ENCODE measurements at places on chromosomes 6 and 20. TPM values are rescaled to one million over a fixed set of nuclear protein-coding genes. Genes with fewer than 3 reads are reported as not detected.

Gene EGFL8
- total RNA-seq: 27.1 TPM

Gene ETV7
- total RNA-seq: 1.7 TPM

Gene LIME1
- total RNA-seq: 6.3 TPM

Gene RIMS4
- total RNA-seq: 3.6 TPM

Gene KCNK5
- 10.1 TPM for total RNA-seq

Gene TMC2
- not detected for total RNA-seq

Gene ANKRD66
- total RNA-seq: 0.34 TPM

Gene ANGPT4
- total RNA-seq: not detected

Gene PRKN
- total RNA-seq: 6.2 TPM

Gene VIP
- total RNA-seq: not detected

Gene SYNDIG1
- total RNA-seq: 4.1 TPM

Gene OVOL2
- total RNA-seq: 17.5 TPM

GRCh38 chr6:124470803-124471202, 491.4 kb upstream of the RNF217 start:
- DNase-seq: no peak

DNA sequence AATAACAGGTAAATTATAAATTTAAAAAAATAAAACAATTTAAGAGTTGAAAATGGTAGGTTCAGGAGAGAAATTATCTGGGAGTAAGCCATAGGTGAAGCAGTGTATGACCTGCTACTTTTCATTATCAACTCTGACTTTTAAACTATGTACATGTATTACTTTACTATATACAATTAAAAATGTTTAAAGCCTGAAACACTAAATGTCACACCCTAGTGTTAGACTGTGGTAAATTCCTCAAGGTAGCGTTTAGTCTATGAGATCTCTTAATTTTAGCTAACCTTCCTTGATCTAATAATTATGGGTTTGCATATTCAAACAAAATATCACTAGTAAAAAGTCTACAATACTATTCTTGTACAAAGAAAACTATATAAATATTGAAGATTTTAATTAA, 22.3 kb upstream of the TBC1D32 start:
- no peak for DNase-seq

- DNase-seq: no peak
Measured at GRCh38 chr6:117352466-117353081, 73.2 kb downstream of the ROS1 start.

GRCh38 chr6:148980234-148980633, 233.4 kb downstream of the UST start:
- no peak for DNase-seq

DNA sequence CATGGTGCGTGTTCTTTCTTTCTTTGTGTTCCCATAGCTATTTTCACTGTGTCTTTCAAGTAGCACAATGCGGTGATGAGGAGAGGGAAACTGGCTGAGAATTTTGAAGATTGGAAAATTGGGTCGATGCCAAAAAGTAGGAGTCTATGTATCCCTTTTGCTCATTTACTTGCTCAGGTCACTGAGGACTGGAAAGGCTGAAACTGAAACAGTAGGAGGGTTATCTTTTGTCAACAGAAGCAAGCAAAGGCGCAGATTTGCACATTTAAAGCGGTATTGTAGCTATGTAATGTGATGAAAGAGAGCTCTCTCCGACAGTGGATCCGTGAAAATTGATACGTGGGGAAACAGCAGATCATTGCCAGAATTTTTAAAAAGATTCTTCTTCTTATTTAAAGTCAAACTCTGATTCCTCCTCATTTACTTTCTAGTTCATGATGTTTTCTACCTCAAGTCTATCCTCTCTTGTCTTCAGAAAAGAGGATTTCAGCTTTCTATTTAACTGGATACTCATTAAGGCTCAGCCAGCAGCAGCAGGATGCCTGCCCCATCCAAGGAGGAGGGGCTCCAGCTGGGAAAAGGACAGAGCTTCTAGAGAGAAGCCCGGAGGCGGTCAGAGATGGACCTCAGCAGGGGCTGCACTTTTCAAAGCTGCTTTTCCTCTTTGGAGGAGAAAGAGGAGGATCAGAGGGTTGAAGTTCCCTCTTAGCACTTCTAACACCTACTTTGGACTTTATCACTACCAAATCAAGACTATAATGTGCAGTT, 15.9 kb upstream of the FYN start:
- no peak for DNase-seq

- no peak for DNase-seq
Measured at GRCh38 chr20:45985573-45985972, 13.6 kb upstream of the ZNF335 start.

DNA sequence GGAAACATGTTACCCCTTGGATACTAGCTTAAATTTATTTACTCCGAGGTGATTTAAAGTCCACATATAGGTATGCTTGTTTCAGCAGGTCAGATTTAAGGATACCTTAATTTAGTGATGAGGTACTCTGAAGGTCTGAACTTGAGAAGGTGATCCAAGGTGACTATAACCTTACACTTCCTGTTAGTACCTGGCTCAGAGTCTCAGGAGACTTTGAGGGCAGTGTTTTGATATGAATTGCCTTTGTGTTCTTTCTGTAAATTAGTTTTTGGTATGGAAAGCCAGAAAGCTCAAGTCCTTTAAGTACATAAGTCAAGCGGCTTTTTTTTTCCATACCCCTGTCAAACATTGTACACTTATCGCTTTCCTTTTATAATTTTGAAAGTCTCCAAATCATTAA, 489.0 kb downstream of the CDKAL1 start:
- DNase-seq: no peak

DNA sequence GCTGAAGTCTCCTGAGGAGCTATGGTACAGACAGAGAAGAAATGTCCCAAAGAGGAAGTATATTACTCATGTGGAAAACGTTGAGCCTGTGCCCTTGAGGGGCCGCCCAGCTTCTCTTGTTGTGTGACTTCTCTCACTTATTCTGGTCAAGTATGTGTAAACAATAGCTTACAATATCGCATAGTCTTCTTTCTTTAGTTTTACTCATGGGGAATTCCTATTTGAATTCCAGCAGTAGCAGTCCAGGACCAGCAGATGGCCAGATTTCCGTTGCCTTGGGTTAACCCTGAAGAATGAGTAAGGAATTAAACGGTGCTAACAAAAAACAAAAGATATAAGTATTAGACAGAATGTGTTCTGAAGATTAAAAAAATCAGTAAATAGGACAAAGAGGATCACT, 522.0 kb upstream of the GJE1 start:
- DNase-seq: no peak

DNA sequence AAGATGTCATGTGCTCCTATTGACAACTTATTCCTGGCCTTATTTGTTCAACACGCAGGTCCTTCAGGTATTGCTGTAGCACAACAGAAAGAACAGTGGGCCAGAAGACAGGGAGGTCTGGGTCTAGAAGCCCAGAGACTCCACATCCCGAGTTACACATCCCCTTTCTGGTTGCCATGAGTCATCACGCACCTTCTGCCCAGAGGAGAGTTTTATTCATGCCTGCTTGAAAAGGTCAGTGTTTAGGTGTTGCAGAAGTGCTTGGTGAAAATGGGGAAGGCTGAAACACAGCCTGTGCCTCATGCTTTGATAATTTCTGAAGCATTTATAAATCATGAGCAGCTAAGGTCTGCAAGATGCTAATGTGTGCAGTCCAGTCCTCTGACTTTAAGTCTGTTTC, 256.4 kb downstream of the GMPR start:
- no peak for DNase-seq

DNA sequence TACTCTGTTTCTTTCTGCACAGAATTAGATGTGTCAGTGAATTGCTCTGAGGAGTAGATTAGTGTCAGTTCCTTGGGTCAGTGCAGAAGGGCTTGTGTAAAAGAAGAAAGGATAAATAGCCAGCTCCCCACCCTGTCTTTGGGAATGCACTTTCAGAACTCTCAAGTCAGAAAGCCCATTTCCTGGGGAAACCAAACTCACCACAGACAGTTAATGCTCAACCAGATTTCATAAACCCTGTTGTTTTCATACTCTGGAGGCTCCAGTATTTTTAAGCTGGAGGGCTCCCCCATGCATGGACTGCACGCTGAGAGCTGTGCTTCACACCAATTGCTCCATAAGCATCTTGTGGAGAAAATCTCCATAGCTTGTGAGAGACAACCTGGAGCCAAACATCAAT, 449.7 kb downstream of the CDH26 start:
- no peak for DNase-seq

DNA sequence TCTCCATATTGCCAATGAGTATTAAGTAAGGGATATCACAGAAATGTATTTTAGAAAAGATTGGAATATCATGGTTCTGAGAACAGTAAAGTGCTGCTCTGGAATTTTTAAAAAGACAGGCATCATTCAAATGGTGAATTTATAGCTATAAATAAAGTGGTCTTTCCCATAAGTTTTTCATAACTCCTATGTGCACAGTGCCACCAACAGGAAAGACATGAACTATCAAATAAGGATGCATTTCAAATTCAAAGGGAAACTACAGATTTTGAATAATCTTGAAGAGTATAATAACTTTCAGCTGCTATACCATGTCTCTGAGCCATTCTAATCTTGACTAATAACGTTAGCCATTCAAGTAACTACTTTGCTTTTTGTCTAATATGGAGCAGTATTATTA, 456.8 kb upstream of the GJE1 start:
- no peak for DNase-seq

DNA sequence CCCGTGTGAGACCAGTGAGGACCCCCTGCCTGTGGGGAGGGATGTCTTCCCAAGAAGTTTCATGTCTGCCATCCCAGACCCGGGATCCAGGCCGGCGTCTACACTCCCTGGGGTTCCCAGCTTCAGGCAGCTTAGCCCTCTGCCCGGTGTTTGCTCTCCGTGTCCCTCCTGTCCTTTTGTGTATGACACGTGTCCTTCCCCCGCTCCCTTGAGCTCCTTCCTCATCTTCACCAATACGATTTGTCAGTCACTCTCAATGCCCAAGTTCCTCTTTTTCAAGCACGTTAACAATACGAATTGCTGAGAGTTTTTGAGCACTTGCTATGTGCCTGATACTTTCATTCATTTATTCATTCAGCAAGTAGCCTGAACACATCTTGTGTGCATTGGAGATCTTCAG, 115.6 kb upstream of the PTPN1 start:
- no peak for DNase-seq

- DNase-seq: no peak
Measured at GRCh38 chr20:431012-431904, 23.2 kb downstream of the RBCK1 start.

DNA sequence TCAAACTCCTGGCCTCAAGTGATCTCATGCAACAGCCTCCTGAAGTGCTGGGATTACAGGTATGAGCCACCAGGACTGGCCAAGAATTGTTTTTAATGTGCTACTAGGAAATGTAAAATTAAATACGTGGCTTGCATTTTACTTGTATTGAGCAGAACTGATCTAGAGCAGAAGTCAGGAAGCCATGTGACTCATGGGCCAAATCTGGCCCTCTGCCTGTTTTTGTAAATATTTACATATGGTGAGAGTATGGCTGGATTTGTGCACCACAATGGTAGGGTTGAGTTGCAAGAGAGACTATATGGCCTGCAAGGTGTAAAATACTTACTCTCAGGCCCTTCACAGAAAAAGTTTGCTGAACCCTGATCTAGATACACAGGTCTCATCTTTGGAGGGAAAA, 75.8 kb downstream of the LAMP5 start:
- no peak for DNase-seq

DNA sequence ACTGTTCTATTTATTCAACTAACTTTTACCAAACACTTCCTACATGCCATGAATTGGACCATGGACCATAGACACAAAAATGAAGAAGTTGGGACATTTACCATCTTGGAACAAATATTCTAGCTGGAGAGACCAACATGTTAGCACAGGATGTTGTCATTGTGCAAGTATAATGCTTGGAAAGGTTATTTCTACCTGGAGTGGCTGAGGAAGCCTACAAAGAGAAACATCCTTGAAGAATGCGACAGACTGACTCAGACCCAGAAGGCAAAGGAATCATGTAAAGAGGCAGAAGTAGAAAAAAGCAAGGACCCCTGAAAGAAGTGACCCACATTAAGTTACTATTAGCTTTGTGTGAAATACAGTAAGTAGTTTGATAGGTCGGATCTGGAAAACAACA, 180.9 kb downstream of the SOD2 start:
- no peak for DNase-seq

GRCh38 chr6:50722829-50723554, 9.7 kb downstream of the TFAP2D start:
- DNase-seq: no peak

GRCh38 chr6:72271531-72271930, 350.3 kb upstream of the KCNQ5 start:
- no peak for DNase-seq

DNA sequence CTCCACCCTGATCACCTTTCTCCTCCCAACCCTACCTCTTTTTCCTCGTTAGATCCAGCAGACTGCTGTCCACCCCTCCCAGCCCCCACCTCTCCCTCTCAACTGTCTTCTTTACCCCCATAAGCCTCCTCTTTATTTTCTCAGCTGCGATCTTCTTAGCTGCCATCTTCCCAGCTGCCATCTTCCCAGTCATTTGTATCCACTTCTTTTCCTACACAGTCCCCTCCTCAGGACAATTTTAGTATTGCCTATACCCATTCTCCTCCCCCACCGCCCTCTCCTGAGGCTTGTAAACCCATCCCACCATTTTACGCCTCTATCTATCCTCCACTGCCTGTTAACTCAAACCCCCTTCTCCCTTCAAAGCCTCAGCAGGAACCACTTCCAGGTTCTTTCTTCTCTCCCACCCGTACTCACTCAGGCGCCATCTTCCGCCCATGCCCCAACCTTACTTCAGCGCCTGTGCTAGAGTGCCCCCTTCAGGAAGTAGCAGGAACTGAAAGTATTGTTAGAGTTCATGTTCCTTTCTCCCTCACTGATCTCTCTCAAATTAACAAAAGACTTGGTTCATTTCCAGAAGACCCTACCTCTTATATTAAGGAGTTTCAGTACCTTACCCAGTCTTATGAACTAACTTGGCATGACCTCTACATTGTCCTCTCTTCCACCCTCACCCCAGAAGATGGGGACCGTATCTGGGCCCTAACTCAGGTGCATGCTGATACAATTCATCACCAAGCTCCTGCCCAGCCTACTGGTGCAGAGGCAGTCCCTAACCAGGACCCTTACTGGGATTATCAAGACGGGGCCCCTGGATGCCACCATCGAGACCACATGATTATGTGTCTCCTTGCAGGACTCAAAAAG, 236.0 kb downstream of the ADGRG6 start:
- no peak for DNase-seq

DNA sequence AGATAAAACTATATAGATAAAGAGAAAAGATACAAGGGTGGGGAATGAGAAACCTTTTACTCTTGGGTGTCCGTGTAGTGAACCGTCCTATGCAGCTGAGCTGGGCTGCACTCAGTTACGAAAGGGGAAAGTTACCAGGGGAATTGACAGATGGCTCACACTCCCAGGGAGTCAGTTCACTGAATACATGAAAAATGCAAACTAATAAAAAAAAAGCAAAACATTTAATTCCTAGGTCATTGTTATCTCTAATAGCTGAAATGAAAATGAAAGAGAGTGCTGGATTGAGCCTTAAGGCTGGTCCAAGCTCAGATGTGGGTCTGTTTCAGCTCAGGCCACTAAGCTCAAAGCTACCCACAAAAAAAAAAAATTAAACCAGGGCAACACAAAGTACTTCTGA, 138.0 kb downstream of the THBS2 start:
- no peak for DNase-seq
